Right atrium auricular region (tissue), 2 donors: ENCODE measurements at places on chromosomes 2 and 18. TPM values are rescaled to one million over a fixed set of nuclear protein-coding genes. Genes with fewer than 3 reads are reported as not detected.
A peak's percentile ranks its signal among the peaks of the same experiment; 100 is the strongest.

SP5 gene
- not detected for total RNA-seq

CCDC74A gene
- 3.9 TPM for total RNA-seq

DNA sequence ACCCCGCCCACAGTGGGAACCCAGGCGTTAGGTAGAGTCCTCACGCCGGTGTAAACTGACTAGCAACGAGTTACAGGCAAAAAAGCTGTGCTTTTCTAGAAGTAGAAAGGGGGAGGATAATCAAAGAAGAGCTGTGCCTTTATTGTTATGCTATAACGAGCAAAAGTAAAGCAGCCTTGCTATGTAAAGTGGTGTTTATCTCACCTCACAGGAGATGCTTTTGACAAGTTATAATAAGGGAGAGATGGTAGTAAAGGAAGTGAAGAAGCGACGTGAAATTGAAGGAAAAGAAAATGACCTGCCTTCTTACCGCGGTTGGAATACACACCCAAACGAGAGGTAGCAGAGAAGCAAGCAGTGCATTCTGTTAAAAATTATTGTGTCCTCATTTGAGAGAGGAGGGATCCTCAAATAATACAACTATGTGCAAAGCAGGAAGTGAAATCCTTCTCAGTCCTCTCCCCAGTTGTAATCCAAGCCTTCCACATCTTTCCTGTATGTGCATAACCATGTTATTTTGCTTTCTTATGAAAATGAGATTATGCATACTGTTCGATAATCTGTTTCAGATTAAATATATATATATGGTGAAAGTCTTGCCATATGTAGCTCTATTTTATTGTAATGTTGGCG, 962 bp downstream of the TANK start:
- no peak for DNase-seq

PRSS56 gene
- total RNA-seq, result 0.20 TPM

DNA sequence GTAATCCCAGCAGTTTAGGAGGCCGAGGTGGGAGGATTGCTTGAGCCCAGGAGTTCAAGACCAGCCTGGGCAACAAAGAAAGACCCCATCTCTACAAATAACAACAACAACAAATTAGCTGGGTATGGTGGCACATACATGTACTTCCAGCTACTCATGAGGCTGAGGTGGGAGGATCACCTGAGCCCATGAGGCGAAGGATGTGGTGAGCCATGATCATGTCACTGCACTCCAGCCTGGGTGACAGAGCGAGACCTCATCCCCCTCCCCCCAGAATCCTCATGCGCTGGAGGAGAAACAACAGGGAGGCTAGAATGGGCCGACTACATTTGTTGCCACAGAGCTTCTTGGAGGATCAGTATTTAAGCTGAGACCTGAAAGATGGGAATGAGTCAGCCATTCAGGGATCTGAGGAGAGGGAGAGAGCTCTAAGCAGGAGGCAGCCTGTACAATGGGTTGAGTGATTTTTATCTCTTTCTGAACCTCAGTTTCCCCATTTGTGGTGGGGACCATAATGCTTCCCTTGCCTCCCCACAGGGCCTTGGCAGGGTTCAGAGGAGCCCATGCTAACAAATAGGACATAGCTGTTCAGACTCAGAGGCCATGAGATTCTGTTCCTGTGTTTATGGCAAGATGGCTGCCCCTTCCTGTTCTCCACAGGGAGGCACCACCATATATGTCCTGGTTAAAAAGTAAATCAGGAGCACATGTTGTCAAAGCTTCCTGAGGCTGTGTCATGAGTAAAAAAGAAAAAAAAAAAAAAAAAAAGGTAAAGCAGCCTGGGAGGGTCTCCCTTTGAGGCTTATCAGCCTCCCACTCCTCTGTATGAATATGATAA, 131.4 kb upstream of the HAAO start:
- no peak for DNase-seq

GRCh38 chr2:113117541-113118262, 9.7 kb upstream of the IL1RN start:
- DNase-seq, result peak; percentile 57

DNA sequence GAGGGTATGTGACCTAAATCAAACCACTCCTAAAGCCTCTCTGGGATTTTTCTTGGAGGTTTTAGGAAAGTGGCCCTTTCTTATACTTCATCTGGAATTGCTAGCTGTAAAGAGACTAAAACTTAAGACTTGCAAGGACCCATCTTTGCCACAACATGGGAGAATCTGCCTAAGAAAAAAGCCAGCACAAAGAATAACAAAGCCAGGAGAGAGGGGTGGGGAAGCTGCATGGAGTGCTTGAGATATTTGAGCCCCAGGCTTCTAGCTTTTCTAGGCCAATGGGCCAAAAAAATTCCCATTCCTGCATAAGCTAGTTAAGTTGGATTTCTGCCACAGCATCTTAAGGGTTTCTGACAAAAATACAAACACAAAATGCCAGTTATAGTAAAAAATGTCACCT, 38.5 kb upstream of the LYPD6 start:
- DNase-seq, result no peak

IL1RN gene
- total RNA-seq, result 0.41 TPM

CD302 gene
- 27.3 TPM for total RNA-seq

TXNDC2 gene
- total RNA-seq, result not detected

GRCh38 chr2:68548396-68548795, 81.0 kb downstream of the APLF start:
- DNase-seq, result no peak
